Ureter (tissue), 1 donor: ENCODE measurements at places on chromosomes 1 and 21. TPM values are rescaled to one million over a fixed set of nuclear protein-coding genes. Genes with fewer than 3 reads are reported as not detected.

The TRNP1 gene
- 46.6 TPM for total RNA-seq

The GPR157 gene
- total RNA-seq, result 12.2 TPM

The INAVA gene
- 83.2 TPM for total RNA-seq

The CNR2 gene
- total RNA-seq, result not detected

The THBS3 gene
- total RNA-seq, result 54.6 TPM

The CFHR3 gene
- 1.1 TPM for total RNA-seq

The CR2 gene
- total RNA-seq, result not detected

The NFYC gene
- 81.4 TPM for total RNA-seq

The FCRL5 gene
- 3.8 TPM for total RNA-seq

The AJAP1 gene
- 5.7 TPM for total RNA-seq

The CD84 gene
- total RNA-seq, result 7.7 TPM

The EEIG2 gene
- total RNA-seq, result 24.1 TPM

The AIRE gene
- not detected for total RNA-seq

The ADGRL2 gene
- total RNA-seq, result 41.9 TPM

The KLHL17 gene
- total RNA-seq, result 8.6 TPM

The IPO13 gene
- 22.1 TPM for total RNA-seq

The CHODL gene
- 1.1 TPM for total RNA-seq

The USH2A gene
- total RNA-seq, result 0.23 TPM

The ALDH4A1 gene
- 74.4 TPM for total RNA-seq

The PGLYRP4 gene
- total RNA-seq, result 0.60 TPM

The OVAAL gene
- not detected for total RNA-seq

The NGF gene
- 3.6 TPM for total RNA-seq

The LRRIQ3 gene
- total RNA-seq, result 1.6 TPM

The STXBP3 gene
- total RNA-seq, result 59.3 TPM

The KCNE1 gene
- total RNA-seq, result 2.3 TPM
